Activated T-helper 17 cell treated with anti-CD3 and anti-CD28 coated beads, Interleukin-2, amount 50 U/mL, for 72 hours (primary cell): ENCODE measurements at places on chromosomes 4 and X. TPM values are rescaled to one million over a fixed set of nuclear protein-coding genes. Genes with fewer than 3 reads are reported as not detected.

DNA sequence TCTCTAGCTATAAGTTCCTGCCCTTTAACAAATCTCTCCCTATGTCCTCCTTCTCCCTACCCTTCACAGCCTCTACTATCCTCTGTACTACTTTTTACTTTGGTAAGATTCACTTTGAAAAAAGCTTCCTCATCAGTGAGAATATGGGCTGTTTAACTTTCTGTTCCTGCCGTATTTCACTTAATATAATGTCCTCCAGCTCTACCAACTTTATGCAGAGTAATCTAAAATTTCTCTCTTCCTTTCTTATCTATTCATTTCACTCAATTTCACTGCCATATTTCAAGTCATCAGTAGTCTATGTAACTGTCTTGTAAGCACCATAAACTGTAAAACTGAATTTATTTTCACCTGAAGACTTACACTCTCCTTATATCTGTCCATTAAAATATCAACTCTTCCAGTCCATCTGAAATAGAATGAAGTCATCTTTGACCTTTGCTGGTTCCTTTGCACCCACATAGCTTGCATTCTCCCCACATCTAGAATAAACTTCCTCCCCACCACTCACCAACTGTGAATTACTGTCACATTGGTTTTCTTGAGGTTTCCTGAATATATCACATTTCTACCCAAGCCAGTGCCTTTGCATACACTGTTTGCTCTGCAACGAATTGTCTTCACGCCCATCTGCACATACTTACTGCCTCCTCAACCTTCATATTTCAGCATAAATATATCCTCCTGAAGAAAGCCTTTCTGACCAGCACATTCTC lies 54.6 kb downstream of the ARAP2 start:
- peak; percentile 97 for ATAC-seq

The IL3RA gene
- total RNA-seq, result 0.52 TPM

The SERPINA7 gene
- total RNA-seq, result not detected

- ATAC-seq, result no peak
Observed at GRCh38 chr4:153824501-153824900, 35.6 kb upstream of the SFRP2 start.

GRCh38 chr4:168474660-168475320 lies 5.5 kb downstream of the DDX60L start:
- no peak for ATAC-seq

DNA sequence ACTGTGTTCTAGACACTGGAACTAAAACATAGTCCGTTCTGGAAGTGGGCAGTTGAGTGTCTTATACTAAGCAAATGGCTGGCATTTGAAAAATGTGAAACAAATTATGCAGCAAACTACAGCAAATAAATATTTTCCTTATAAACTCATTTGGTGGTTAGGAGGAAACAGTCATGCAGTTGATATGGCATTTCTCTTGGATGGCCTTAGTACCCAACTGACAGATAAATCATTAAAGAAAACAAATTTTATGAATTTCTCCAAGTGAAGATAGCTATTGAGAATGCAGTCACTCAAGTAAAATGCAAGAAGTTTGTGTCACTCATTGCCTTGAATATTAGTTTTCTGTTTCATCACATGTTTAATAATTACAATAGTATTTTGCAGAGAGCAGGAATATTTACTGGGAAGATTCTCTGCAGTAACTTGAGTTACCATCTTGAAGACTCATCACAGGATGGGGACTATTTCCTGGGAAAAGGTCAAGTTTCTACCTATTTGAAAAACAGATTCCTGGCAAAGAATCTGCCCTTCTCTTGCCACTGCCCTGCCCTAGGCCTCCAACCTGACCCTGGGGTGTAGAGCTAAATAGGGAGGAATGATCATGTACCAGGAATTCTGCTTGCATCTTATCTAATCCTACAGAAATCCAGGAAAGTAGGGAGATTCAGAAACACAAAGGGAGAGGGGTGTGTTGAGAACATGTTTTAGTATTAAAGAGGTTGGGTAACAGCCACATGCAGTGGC lies 105.9 kb downstream of the SH3RF1 start:
- ATAC-seq, result no peak

DNA sequence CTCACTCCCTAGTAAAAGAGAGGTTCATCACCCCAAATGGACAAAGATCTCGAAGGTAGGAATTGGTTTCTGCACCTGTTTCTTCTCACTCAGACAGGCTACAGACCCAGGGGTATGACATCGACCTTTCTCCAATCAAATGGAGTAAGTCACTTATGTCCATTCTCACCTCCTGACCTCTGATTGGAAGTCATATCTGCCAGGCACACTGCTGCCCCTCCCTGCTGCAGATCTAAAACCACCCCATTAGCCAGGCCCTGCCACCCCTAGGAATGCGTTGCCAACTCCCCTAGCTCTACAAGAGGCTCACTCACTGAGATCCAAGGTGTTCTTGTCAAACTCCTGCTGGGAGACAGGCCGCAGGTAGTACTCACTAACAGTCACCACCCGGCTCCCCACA lies 6.8 kb downstream of the GPKOW start:
- ATAC-seq, result no peak
